Activated CD4-positive, alpha-beta T cell treated with anti-CD3 and anti-CD28 coated beads, Interleukin-2, amount 50 U/mL, for 48 hours (primary cell): ENCODE measurements at places on chromosomes 5 and 9.

- no peak for DNase-seq
Measured at GRCh38 chr5:54663866-54664265, 146.3 kb downstream of the SNX18 start.

GRCh38 chr5:154053468-154053867, 14.7 kb downstream of the MFAP3 start:
- DNase-seq: no peak

DNA sequence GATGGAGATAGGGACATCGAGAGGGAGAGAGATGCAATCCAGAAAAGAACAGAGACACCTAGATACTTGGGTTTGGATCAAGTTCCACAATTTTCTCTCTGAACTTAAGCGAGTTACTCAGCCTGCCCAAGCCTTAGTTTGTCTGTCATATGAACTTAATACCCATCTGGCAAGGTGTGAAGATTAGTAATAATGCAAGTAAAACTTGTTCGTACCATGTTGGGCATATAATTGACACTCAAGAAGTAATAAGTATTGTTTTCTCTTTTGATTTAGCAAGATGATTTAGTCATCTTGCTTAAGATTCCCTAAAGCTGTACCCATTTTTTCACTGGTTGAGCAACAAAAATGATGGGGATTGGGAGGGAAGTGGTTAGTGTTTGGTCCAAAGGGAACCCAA, 7.5 kb downstream of the RABGAP1 start:
- DNase-seq: no peak

DNA sequence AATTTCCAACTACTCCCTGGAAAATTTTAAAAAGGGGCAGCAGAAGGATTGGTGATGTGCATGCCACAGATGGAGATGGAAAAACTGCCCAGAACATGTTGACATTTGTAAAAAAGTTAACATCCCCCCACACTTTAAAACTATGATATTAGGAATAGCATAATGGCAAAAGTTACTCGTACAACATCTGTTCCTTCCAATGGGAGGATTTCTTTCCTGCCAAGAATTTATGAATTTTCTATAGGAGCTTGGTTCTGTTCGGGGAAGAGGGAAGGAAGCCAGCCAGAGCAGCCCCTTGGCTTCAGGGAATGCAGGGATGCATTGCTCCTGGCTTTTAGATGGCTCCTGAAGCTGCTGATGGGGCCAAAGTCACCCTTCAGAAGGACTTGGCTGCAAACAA, 22.7 kb downstream of the KLF4 start:
- no peak for DNase-seq

DNA sequence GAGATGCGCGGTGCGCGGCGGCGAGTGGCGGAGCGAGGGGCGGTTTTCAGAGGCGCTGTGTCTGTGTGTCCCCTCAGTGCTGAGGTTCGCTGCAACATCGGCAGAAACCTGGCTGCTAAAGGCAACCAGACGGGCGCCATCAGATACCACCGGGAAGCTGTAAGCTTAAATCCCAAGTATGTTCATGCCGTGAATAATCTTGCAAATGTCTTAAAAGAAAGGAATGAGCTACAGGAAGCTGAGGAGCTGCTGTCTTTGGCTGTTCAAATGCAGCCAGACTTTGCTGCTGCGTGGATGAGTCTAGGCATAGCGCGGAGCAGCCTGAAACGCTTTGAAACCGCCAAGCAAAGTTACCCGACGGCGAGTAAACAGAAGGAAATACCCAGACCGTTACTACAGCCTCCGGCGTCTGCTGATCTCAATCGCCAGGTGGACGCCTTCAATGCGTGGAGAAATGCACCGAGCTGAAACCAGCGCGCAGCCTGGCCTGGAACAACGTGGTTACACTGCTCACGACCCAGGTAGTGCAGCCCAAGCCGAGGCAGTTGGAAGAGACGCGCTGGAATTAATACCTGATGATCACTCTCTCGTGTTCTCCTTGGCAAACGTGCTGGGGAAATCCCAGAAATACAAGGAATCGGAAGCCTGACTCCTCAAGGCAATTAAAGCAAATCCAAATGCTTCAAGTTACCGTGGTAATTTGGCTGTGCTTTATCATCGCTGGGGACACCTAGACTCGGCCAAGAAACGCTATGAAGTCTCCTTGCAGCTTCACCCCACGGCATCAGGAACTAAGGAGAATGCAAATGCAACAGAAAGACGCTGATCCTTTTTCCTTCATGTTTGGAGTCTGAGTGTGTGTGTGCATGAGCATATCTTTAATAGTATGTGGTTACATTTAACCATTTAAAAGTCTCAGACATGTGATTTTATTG, 15.9 kb downstream of the OR2V1 start:
- no peak for DNase-seq

DNA sequence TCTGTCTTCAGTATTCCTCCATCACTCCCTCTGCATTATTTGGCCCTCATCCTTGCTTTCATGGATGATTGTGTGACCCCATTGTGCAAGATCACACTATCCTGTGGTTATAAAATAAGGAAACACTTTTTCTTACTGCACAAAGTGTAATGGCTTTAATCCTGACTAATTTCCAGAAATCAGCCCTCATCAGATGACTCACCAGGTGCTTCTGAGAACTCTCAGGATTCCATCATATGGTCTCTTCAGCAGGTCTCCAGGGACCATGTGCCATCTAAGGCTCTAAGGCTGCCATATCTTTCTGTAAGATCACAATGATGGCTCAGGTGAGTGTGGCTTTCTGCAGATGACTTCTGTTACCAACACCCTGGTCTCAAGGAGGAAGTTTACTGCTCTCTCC, 27.3 kb upstream of the FER start:
- no peak for DNase-seq

DNA sequence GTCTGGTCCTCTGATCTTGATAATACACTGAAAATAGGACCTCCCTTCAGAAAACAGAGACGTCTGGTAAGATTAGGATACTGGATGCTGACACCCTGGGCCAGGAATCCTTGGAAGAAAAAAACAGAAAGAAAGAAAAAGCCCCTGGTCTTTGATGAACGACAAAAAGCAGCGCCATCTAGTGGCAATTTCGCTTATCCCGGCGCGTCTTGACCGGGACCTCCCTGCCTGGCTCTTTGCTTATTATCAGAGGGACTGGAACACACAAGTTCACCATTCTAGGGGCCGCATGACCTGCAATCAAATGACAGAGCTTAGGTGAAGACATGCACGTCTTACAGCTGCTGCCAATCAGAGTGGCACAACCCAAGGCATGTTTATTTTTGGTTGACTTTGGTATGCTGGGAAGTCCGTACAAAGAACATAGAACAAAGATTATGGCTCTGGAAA, 114.9 kb upstream of the NFIB start:
- DNase-seq: peak; percentile 59

DNA sequence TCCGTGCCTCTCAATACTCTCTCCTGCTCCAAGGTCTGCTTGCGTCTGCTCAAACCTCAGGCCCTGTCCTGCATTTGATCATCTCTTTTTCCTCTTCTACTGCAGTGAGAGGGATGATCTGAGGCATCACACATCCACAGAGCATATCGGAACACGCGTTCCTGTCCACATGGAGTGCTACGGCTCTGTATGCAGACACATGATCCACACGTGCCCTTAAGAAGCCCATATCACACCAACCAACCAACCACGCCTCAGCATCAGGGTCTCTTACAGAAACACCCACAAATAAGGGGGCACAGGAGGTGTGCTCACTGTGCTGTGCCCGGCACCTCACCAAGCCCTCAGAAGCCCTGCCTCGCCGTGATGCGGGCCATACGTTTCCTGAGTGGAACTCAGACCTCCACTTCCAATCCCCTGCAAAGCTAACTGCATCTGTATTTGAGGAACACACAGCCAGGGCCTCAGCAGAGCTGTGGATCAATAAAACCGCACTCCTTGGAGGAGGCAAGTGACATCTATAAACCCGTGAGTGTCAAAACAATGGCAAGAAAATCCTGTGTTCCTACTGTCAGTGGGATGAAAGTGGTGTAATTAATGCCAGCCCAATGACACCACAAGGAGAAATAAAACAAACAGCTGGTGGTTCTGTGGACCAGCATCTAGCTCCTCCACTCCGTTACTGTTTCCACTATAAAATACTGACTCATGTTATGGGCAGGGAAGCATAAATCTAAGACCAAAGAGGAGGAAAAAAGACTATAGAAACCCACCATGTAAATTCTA, 40.4 kb downstream of the AK8 start:
- no peak for DNase-seq

DNA sequence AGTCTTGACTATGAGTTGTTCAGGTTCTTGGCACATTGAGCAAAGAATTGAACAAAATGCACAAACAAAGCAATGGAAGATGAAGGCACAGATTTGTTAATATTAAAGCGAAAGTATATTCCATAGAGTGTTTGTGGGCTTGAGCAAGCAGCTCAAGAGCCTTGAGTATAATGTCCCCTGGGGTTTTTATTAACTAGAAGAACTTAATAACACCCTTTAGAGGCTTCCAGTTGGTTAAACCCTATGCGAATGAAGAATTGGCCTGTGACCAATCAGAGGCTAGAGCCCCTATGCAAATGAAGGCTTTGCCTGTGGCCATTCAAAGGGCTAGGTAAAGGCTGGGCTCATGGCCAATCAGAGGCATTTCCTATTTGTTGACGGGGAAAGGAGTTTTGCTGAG, 135.3 kb upstream of the IL12B start:
- DNase-seq: no peak

- no peak for DNase-seq
Measured at GRCh38 chr5:41057231-41057630, 13.9 kb downstream of the MROH2B start.
